Activated T-cell treated with anti-CD3 and anti-CD28 coated beads for 1 hour (primary cell): ENCODE measurements at places on chromosomes 4 and X.

- DNase-seq: no peak
Observed at GRCh38 chrX:9368262-9368661, 96.6 kb upstream of the TBL1X start.

DNA sequence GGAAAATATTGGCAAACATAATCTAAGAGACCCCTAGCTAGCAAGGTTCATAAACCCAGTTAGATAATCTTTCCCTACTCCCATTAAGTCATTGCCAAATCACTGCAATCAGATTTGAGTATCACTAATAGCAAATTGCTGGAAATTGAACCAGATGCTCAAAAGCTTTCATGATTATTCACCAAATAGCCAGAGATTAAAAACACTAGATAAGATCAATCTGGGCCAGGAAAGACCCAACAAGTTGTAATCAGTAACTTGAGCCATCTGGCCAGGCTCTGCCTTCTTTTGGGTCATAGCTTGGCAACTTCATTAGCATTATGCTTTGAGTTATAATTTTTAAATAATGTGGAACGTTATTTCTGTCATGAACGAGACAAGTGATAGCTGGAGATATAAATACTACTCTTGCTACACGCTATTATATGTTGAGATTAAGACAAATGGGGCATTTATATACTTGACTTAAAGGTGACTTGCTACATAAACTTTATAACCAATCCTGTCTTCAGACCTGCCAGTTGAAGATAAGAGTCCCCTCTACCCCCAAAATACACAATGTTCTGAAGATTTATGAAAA, 196.6 kb upstream of the EDNRA start:
- no peak for DNase-seq

DNA sequence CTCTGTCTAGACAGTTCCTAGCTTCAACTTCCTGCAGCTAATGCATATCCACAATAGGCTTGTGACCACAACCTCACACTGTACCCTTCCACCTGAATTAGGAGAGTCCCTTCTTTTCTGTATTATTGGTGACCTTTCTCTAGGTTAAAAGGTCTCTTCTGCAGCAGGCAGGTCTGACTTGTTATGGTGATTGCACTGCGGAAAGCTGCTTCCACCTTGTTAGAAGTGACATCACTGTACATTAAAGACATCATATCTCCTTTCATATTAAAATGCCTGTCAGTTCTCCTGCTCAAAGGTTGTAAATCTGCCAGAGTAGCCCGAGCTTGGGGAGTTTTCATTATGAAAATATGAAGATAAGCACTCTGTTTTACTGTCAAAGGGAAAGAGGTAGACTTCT, 21.5 kb upstream of the LSM6 start:
- no peak for DNase-seq

DNA sequence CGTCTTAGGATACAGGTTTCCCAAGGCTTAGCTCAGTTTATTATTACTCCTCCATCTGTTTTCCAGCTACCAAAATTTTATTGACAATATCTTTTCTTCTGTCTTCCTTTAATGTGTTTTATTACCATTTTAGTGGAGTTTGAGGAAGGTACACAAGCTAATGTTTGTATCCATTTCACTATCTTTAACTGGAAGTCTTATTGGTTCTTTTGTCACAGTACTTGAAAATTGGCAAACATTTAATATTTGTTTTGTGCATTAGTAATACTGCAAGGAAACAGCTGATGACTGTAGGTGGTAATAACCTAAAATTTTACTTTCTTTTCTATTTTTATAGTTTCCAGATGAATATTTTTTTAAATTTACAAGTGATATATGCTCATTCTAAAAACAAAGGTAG, 9.3 kb upstream of the ARL9 start:
- no peak for DNase-seq

- no peak for DNase-seq
Observed at GRCh38 chrX:15976396-15976795, 121.8 kb upstream of the AP1S2 start.

GRCh38 chr4:70945046-70945445, 42.9 kb downstream of the MOB1B start:
- no peak for DNase-seq
